Femur (tissue), 1 donor: ENCODE measurements at places on chromosomes 4 and X.
A peak's percentile ranks its signal among the peaks of the same experiment; 100 is the strongest.

DNA sequence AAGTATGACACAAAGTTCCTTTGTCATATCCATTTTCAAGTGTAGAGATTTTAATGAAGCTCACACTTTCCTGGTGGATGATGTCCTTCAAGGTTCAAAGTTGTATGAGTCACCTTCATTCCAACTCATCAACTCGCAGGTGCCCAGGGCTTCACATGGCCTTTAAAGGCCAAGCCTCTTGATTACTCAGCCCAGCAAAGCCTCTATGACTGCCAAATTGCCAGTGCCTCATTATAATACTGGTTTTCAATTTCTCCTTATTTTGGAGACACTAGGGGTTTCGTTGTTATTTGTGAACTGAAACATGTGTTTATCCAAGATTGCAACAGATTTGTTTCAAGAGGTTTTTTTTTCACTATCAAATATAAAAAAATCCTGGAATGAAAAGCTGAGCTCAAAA lies 45.9 kb upstream of the PPP3CA start:
- no peak for DNase-seq

DNA sequence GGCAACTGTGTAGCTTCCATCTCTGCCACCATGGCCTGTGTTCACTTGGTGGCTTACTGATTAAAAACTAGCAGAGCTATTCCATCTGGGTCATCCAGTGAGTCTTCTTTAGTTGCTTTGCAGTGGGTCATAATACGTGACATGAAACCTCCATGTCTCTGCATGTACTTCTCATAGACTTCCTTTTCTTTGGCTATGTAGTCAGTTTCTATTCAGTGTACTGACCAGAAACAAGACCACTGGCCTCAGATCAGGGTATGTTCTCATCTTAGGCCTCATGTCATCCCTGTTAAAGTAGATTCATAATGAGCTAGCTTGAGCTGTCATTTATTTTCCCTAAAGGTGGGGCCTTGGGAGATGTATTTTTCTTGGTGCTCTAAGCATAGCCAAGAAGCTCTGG lies 195.2 kb downstream of the CCNG2 start:
- DNase-seq, result no peak

- DNase-seq, result no peak
These were observed 4.6 kb downstream of the SUPT20HL1 start for GRCh38 chrX:24364851-24365538.

- no peak for DNase-seq
These were observed 15.9 kb upstream of the F11 start for GRCh38 chr4:186249785-186250754.

GRCh38 chr4:184775854-184776555 lies 42.1 kb upstream of the CENPU start:
- no peak for DNase-seq

DNA sequence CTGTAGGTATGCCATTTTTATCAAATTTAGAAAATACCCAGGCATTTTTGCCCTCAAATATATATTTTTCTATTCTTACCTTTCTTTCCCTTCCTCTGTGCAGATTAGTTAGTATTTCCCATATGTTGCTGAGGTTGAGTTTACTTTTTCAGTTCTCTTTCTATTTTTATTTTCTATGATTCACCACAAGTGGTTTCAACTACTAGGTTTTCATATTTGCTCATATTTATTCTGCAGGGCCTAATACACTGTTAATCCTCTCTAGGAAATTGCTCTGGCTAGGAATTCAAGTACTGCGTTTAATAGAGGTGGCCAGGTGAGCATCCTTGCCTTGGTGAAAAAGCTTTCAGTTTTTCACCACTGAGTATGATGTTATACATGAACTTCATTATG lies 1535.3 kb upstream of the PCDH10 start:
- DNase-seq, result no peak

DNA sequence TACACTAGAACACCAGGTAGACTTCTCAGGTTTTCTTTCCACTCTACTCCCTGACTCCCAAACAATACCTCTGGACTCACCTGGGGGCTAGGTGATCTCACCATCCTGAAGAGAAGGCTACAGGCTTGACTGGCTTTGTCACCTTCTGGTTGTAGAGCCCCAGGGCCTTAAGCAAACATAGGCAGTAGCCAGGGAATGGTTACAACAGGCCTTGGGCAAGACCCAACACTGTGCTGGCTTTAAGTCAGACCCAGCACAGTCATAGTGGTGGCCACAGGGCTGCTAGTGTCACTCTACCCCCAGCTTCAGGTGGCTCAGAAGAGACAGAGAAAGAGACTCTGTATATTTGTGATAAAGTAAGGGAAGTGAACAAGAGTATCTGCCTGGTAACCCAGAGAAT lies 118.1 kb upstream of the EMCN start:
- DNase-seq, result no peak

- DNase-seq, result peak; percentile 76
These were observed at the start of gene CLIC2 for GRCh38 chrX:155334486-155335336. TSS of gene CLIC2 (minus strand) at chrX:155334614. CDS start at chrX:155334427, 187 bp downstream.

GRCh38 chrX:71304561-71304960 lies 3.0 kb downstream of the ITGB1BP2 start:
- DNase-seq, result no peak

- no peak for DNase-seq
These were observed 145.4 kb upstream of the CPEB2 start for GRCh38 chr4:14856934-14857235.

GRCh38 chrX:71603618-71604017 lies 14.7 kb downstream of the CXCR3 start:
- no peak for DNase-seq
